ENCODE measurements at places on chromosomes 4 and X.

GRCh38 chr4:117434424-117434823, 349.0 kb upstream of the TRAM1L1 start:
- no peak for DNase-seq

GRCh38 chr4:145936997-145937901, 1.4 kb downstream of the ZNF827 start:
- no peak for DNase-seq

- no peak for DNase-seq
These were observed 88.0 kb downstream of the NAA11 start for GRCh38 chr4:79237851-79238250.

DNA sequence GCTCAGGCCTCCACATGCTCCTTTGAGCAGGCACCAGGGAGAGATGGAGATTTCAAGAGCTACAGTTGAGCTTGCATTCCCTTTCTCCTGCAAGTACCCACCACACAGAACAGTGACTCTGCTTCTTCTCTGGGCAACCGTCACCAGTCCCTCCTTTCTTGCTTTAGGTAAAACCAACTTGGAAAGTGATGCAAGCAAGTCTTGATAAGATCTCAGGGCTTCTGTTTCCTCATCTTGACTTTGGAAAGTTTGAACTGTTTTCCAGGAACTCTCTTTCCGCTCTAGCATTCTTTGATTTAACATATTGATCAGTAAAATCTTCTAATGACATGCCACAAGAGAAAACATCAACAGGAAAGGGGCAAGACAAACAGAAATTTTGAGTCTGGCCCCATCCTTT, 73.7 kb downstream of the USP46 start:
- no peak for DNase-seq

DNA sequence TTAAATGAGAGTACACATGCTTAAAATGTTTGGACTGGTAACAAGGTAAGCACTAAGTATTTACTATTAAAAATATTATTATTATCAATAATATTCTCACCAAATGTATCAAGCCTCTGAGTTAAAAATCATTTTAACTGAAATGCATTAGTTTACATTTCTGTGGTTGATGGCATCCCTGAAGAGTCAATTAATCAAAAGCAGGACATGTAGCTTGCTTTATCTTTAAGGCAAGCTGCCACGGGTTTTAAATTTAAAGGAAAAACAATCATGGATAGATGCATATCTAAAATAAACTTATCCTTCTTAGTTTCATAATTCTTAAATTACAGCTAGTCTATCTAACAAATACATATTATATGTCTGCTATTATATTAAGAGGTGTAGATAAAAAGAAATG, 584.8 kb upstream of the INTU start:
- DNase-seq: no peak

- DNase-seq: no peak
These were observed 40.9 kb upstream of the EOLA2 start for GRCh38 chrX:149979126-149979644.

GRCh38 chrX:97844943-97845342, 961.2 kb downstream of the RPA4 start:
- no peak for DNase-seq

- no peak for DNase-seq
These were observed 25.4 kb upstream of the HTRA3 start for GRCh38 chr4:8244001-8244757.

DNA sequence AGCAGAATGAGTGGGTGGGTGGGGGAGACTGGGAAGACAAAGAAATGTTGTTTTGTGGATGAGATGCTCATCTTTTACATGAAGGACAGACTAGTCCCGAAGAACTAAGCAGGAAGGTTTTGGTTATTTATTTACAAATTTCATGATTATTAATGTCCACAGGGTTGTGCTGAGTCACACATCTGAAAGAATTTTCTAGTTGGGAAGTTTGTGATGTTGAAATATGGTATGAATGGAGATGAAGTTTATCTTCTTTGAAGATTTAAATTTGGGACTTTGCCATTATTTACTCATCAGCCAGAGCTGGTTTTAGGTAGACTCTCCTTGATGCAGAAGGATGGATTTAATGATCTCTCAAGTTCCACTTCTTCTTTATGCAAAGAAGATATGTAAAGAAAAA, 75.5 kb downstream of the MOSPD2 start:
- DNase-seq: no peak

DNA sequence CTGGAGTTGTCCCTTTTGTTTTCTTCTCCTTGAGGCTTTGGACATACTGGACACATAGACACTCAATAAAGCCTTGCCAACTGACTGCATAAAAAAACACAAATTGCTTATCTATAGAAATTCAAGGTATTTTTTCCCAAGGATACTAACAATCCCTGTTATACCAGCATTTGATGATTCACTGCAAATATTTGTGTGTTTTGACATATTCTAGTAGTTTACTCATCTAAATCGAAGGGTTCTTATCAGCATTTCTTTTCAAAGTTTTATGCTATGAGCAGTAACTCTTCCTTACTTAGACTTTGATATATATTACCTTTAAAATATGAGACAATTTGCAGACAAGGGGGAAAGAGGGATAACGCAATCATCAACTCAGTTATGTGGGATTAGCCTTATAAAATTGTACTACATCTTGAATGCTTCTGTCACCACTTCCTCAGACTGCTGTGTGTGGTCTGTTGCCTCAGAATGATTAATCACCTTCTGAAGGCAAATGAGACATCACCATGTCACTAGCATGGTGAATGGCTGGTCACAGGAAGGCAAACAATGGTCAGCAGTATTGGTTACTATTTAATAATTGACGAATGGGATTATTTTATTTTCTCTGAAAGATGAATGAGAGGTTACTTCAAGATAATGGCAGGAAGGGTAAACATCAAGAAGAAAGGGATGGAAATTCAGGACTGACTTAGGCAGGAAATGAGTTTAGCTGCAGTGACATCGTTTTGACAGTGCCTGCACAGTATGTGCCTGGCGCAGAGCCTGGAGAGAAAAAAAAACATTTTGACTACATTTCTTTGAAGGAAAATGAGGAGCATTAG, 544.3 kb upstream of the CNKSR2 start:
- no peak for DNase-seq

Measured in NCI-H1105 (cell line).